ENCODE measurements at places on chromosomes 6 and 20.

- no peak for DNase-seq
These were observed 311.9 kb upstream of the SULF2 start for GRCh38 chr20:48096957-48097890.

GRCh38 chr20:10994991-10995700 is 321.3 kb upstream of the JAG1 start:
- no peak for DNase-seq

- DNase-seq: no peak
These were observed 144.8 kb downstream of the GJA10 start for GRCh38 chr6:90038961-90039653.

GRCh38 chr20:19077370-19078220 is 134.8 kb upstream of the SLC24A3 start:
- DNase-seq: no peak

- DNase-seq: no peak
These were observed 104.9 kb upstream of the SLC22A23 start for GRCh38 chr6:3561725-3562124.

DNA sequence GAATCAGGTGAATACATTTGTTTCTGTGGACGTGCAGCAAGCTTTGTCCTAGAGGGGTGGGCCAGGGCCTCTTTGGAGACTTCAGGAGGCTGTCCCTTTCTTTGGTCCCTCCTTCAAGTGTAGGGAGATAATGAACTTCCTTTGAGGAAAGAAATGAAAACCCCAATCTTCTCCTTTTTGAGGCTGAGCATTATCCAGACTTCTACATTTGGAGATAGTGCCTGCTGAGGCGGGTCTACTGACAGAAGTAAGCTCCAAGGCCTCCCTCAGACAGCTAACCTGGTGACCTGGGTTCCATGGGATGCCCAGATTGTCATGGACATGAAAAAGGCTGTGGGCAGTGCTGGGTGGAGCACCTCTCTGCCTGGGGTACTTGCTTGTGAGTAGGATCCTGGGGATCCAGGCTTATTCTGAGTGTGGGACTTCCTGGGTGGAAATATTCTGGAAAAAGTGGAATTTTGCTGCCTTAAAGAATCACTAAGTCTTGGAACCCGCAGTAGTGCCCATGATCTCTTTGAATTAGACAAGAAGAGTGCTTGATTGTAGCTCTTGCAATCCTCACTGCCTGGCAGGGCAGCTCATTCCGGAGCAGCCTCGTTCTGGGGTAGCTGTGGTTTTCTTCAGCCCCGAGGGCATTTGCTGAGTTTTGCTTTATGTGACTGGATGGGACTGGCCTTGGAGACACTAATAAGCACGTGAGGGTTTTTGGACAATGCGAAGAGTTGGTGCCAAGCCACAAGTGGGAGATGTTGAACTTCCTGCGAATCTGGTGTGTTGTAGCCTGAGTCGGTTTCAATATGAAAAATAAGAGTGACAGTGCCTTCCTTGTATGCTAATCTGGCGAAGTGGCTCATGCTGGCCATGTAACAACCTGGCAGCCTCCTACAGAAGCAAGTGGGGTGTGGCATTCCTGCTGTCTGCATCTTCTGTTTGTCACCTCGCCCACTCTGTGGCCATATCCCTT is 28.1 kb downstream of the SNRNP48 start:
- no peak for DNase-seq

GRCh38 chr6:34804543-34804942 is 12.7 kb downstream of the BLTP3A start:
- DNase-seq: no peak

DNA sequence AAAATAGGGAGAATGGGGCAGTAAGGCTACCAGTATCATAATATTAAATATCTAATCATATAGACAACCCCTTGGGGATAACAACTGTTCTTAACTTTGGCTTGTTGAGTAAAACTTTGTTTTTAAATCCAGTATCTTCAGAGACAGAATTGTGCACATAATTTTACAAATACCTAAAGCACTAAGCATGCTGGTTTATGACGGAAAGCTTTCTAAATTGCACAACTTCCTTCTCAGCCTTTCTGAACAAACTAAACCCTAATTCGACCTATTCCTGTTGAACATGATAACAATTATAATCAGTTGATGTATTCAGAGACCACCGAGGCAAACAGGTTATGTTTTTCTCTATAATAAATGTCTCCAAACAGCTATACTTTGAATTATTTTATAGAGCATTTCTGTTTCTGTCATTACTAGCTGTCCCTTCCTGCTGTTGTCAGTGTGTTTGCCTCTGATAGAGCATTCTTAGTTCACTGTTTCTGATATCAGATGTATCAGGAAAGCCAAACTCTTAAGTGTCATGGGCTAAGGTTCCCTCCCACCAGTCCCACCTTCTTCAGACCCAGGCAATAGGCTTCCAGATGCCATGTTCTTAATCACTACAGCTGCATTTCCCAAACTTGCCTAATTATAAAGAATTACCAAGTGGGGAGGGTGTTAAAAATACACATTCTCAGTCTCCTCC is 8.7 kb downstream of the ZHX3 start:
- no peak for DNase-seq

GRCh38 chr6:158605266-158605878 is 39.2 kb downstream of the DYNLT1 start:
- DNase-seq: peak; percentile 25

DNA sequence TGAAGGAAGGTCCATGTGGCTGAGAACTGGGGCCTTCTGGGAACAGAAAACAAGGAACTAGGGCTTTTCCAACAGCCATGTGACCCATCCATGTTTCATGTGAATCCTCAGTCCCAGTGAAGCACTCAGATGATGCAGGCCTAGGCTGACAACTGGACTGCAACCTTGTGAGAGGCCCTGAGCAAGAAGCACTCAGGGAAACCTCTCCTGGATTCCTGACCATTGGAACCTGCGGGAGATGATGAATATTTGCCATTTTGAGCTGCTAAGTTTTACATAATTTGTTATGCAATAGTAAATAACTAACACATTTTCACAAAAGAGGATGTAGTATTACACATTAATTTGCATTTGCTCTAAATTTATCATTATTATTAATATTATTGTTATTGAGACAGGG is 38.4 kb upstream of the HLA-G start:
- DNase-seq: no peak

DNA sequence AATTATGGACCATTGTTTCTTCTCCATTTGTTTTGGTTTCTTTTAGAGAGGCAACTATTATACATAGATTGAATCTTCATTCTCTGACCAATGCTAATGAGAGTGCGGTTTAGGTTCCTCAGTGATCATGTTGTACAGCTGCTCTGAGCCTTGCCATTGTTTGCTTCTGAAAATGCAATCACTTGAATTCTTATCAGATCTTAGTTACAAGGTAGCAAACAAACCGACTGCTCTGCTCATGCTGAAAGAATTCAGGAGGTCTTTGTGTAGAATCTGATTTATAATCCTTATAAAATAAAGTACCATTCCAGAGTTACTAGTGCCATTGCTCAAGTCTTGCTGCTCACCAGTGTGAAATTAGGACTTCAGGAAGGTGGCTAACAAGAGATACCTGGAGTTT is 569.1 kb upstream of the ID4 start:
- no peak for DNase-seq

All from tibial nerve (tissue), 4 donors.